ENCODE measurements at places on chromosomes 4 and X.

DNA sequence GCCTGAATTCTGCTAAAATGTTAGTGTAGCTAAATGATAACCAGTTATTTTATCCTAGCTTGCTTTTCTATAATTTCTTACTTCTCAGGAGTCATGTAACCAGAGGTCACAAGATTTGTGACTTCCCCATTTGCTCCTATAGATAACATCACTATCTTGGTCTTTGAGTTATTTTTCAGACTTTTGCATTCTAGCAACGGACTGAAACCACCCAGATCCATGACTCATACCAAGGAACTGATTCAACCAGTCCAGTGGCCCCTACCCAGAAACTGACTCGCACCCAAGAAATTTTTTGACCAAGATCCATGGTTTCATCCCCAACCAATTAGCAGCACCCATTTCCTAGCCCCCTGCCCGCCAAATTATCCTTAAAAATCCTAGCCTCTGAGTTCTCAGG is 50.0 kb downstream of the IQCM start:
- peak; percentile 57 for DNase-seq
- H3K36me3 ChIP-seq = no peaks in the 10 kb centered on the region
- no peak overlapping the region for H3K27ac ChIP-seq
- no peak overlapping the region for H3K4me3 ChIP-seq
- no peaks in the 10 kb centered on the region for H3K4me1 ChIP-seq

DNA sequence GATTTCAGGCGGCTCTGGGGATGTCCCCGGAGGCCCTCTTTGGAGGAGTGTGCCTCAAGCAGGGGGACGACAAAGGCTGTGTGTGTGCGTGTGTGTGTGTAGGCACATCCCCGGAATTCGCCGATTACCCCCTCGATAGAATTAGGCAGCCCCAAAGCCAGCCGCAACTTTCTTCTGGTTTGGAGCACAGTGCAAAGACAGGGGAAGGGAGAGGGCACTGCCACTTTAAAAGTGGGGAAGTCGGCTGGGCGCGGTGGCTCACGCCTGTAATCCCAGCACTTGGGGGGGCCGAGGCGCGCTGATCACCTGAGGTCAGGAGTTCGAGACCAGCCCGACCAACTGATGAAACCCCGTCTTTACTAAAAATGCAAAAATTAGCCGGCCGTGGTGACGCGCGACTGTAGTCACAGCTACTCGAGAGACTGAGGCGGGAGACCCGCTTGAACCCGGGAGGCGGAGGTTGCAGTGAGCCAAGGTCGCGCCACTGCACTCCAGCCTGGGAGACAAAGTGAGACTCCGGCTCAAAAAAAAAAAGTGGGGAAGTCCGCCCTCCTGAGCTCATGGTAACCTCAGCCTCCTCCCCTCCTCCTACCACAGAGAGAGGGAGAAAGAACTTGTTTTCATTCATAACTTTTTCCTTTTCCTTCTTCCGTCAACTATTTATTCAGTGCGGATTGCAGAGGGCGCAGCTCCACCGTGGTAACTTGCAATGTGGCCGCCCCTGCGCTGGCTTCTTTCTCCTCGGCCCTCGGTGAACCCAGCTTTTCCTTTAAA is 2.4 kb downstream of the SPRY1 start:
- H3K27me3 ChIP-seq = no peaks in the 10 kb centered on the region
- DNase-seq = peak; percentile 68
- H3K4me3 ChIP-seq = peak overlapping the region; percentile 83
- H3K27ac ChIP-seq = peak overlapping the region; percentile 34
- peaks cover 10% of the 10 kb centered on the region for H3K4me1 ChIP-seq

- peaks cover 12% of the 10 kb centered on the region for H3K4me1 ChIP-seq
- H3K27ac ChIP-seq = peak overlapping the region; percentile 48
- peak; percentile 77 for DNase-seq
Observed at GRCh38 chrX:154074199-154074598, 23.3 kb downstream of the MECP2 start.

GRCh38 chrX:45794995-45795337 is 594.3 kb upstream of the DIPK2B start:
- no peaks in the 10 kb centered on the region for H3K27me3 ChIP-seq
- no peaks in the 10 kb centered on the region for H3K36me3 ChIP-seq
- H3K27ac ChIP-seq = no peak overlapping the region

- H3K4me3 ChIP-seq = no peak overlapping the region
- H3K4me1 ChIP-seq = no peaks in the 10 kb centered on the region
- H3K27me3 ChIP-seq = no peaks in the 10 kb centered on the region
- H3K27ac ChIP-seq = no peak overlapping the region
- H3K36me3 ChIP-seq = no peaks in the 10 kb centered on the region
Observed at GRCh38 chr4:12053966-12054365, 625.3 kb upstream of the HS3ST1 start.

- DNase-seq = no peak
- no peaks in the 10 kb centered on the region for H3K4me1 ChIP-seq
- H3K27ac ChIP-seq = no peak overlapping the region
- no peak overlapping the region for H3K4me3 ChIP-seq
Observed at GRCh38 chrX:114390251-114390796, 193.6 kb upstream of the HTR2C start.

- peak; percentile 64 for DNase-seq
- peaks cover 6% of the 10 kb centered on the region for H3K4me1 ChIP-seq
Observed at GRCh38 chrX:119622356-119623232, 16.4 kb upstream of the NKRF start.

- H3K27me3 ChIP-seq = no peaks in the 10 kb centered on the region
- no peaks in the 10 kb centered on the region for H3K36me3 ChIP-seq
- no peak overlapping the region for H3K4me3 ChIP-seq
- peaks cover 6% of the 10 kb centered on the region for H3K4me1 ChIP-seq
- no peak overlapping the region for H3K27ac ChIP-seq
Observed at GRCh38 chr4:138003248-138003647, 238.9 kb downstream of the SLC7A11 start.

- H3K36me3 ChIP-seq = no peaks in the 10 kb centered on the region
- H3K4me3 ChIP-seq = no peak overlapping the region
- no peaks in the 10 kb centered on the region for H3K4me1 ChIP-seq
- H3K27me3 ChIP-seq = no peaks in the 10 kb centered on the region
- no peak for DNase-seq
Observed at GRCh38 chr4:79575709-79576428, 167.8 kb upstream of the GK2 start.

DNA sequence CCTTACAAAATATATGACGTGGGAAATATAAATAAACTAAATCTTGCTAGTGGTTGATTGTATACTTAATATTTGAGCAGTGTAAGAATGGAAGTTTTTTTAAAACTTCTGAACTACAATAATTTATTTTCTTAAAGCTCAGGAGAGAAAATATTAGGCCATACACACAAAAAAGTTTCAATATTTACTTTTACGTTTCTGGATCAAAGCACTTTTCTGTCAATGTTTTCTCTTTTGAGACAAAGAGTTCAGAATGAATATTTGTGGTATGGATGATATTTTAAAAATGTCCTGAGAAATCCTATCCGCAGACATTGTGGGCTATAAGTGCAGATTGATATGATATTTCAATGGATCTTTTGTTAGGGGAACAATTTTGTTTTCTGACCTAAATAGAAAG is 109.9 kb downstream of the TLL1 start:
- H3K4me1 ChIP-seq = no peaks in the 10 kb centered on the region
- DNase-seq = peak; percentile 14
- H3K27ac ChIP-seq = no peak overlapping the region
- H3K4me3 ChIP-seq = no peak overlapping the region
- H3K27me3 ChIP-seq = no peaks in the 10 kb centered on the region

- H3K4me1 ChIP-seq = peaks cover 5% of the 10 kb centered on the region
- H3K36me3 ChIP-seq = peaks cover 15% of the 10 kb centered on the region
- H3K27ac ChIP-seq = no peak overlapping the region
- no peak overlapping the region for H3K4me3 ChIP-seq
- H3K27me3 ChIP-seq = no peaks in the 10 kb centered on the region
Observed at GRCh38 chr4:67682266-67682665, 18.7 kb downstream of the UBA6 start.

- H3K4me3 ChIP-seq = no peak overlapping the region
- H3K27ac ChIP-seq = no peak overlapping the region
- no peak for DNase-seq
- H3K27me3 ChIP-seq = no peaks in the 10 kb centered on the region
Observed at GRCh38 chrX:24228596-24228995, 79.1 kb downstream of the ZFX start.

- no peaks in the 10 kb centered on the region for H3K4me1 ChIP-seq
- H3K27me3 ChIP-seq = no peaks in the 10 kb centered on the region
- H3K4me3 ChIP-seq = no peak overlapping the region
Observed at GRCh38 chrX:152343306-152343705, 107.8 kb downstream of the GABRA3 start.

GRCh38 chrX:19382555-19383145 is 38.9 kb downstream of the PDHA1 start:
- no peaks in the 10 kb centered on the region for H3K4me1 ChIP-seq
- no peak overlapping the region for H3K27ac ChIP-seq
- H3K27me3 ChIP-seq = no peaks in the 10 kb centered on the region

DNA sequence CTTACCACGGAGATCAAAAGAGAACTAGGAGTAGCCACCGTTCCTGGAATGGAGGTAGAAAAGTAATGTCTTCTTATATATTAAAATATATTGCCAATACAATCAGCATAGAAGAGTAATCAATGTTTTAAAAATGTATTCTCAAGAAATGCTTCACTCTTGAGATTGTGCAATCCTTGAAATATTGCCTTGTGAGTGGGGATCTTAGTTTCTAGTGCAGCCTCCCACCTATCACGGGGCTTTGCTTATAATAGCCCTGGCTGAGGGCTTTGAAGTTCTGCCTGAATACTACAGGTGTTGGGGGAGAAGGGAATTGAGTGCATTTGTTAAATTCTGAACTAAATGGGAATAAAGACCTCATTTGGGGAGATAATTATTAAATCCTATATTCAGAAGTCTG is 55.5 kb downstream of the VGLL1 start:
- no peaks in the 10 kb centered on the region for H3K4me1 ChIP-seq
- no peak overlapping the region for H3K4me3 ChIP-seq
- no peaks in the 10 kb centered on the region for H3K27me3 ChIP-seq
- DNase-seq = no peak
- H3K27ac ChIP-seq = no peak overlapping the region
- H3K36me3 ChIP-seq = no peaks in the 10 kb centered on the region

DNA sequence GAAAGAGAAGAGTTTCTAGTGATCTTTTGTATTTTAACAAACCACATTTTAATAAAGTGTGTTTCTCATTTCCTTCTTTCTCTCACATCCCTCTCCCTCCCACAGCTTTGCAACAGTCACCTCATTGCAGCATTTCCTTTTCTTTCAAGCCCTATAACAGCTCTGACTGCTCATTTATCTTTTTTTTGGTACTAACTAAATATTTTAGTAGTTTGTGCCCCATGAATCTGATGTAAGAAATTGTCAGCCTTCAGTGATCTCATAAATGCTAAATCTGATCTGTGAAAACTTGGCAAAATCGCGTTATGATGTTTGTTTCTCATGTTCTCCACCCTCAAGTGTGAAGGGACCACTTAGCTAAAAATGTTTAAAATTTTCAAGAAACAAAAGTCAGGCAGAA is 258.5 kb upstream of the SLIT2 start:
- no peak overlapping the region for H3K27ac ChIP-seq
- H3K4me1 ChIP-seq = no peaks in the 10 kb centered on the region
- H3K27me3 ChIP-seq = no peaks in the 10 kb centered on the region
- no peak overlapping the region for H3K4me3 ChIP-seq

GRCh38 chr4:68209003-68209402 is 36.5 kb downstream of the TMPRSS11B start:
- H3K4me1 ChIP-seq = no peaks in the 10 kb centered on the region
- H3K4me3 ChIP-seq = no peak overlapping the region
- H3K36me3 ChIP-seq = no peaks in the 10 kb centered on the region
- no peak overlapping the region for H3K27ac ChIP-seq
- no peak for DNase-seq

- H3K27me3 ChIP-seq = no peaks in the 10 kb centered on the region
- no peaks in the 10 kb centered on the region for H3K36me3 ChIP-seq
- H3K27ac ChIP-seq = no peak overlapping the region
- H3K4me3 ChIP-seq = no peak overlapping the region
- no peak for DNase-seq
Observed at GRCh38 chr4:18568600-18568999, 547.0 kb upstream of the LCORL start.

DNA sequence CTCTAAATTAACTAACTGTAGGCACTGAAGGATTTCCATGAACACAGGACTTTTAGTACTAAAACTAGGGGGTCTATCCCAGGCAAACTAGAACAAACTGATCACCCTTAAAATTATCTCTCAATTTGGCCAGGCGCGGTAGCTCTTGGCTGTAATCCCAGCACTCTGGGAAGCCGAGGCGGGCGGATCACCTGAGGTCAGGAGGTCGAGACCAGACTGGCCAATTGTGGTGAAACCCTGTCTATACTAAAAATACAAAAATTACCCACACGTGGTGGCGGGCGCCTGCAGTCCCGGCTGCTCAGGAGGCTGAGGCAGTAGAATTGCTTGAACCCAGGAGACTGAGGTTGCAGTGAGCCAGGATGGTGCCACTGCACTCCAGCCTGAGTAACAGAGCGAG is 436.6 kb downstream of the RPA4 start:
- no peak overlapping the region for H3K27ac ChIP-seq
- no peaks in the 10 kb centered on the region for H3K27me3 ChIP-seq
- H3K4me3 ChIP-seq = no peak overlapping the region
- no peaks in the 10 kb centered on the region for H3K36me3 ChIP-seq

- DNase-seq = no peak
- no peaks in the 10 kb centered on the region for H3K27me3 ChIP-seq
- H3K4me1 ChIP-seq = no peaks in the 10 kb centered on the region
- H3K27ac ChIP-seq = no peak overlapping the region
- H3K4me3 ChIP-seq = no peak overlapping the region
Observed at GRCh38 chrX:46218373-46218772, 326.8 kb downstream of the ZNF674 start.

GRCh38 chr4:14431155-14432134 is 570.8 kb upstream of the CPEB2 start:
- H3K4me3 ChIP-seq = no peak overlapping the region
- H3K4me1 ChIP-seq = no peaks in the 10 kb centered on the region
- no peaks in the 10 kb centered on the region for H3K27me3 ChIP-seq
- DNase-seq = no peak

GRCh38 chr4:176818531-176818930 is 25.8 kb upstream of the VEGFC start:
- H3K27ac ChIP-seq = no peak overlapping the region
- DNase-seq = no peak
- peaks cover 12% of the 10 kb centered on the region for H3K4me1 ChIP-seq
- no peaks in the 10 kb centered on the region for H3K27me3 ChIP-seq
- no peak overlapping the region for H3K4me3 ChIP-seq

GRCh38 chrX:153305972-153306371 is 15.6 kb downstream of the PNMA6F start:
- H3K4me3 ChIP-seq = no peak overlapping the region
- no peaks in the 10 kb centered on the region for H3K36me3 ChIP-seq
- DNase-seq = no peak
- H3K27me3 ChIP-seq = no peaks in the 10 kb centered on the region
- no peak overlapping the region for H3K27ac ChIP-seq
- H3K4me1 ChIP-seq = no peaks in the 10 kb centered on the region

GRCh38 chr4:75630174-75630936 is at the start of gene CDKL2:
Gene CDKL2 (minus strand): TSS chr4:75630528. CDS start chr4:75625988, 4,540 bp downstream.
- H3K4me1 ChIP-seq = peaks cover 11% of the 10 kb centered on the region
- peak within 1 kb of the TSS; percentile 75 for H3K4me3 ChIP-seq
- H3K27ac ChIP-seq = no peak within 1 kb of the TSS
- no peaks in the 10 kb centered on the region for H3K36me3 ChIP-seq
- peak; percentile 36 for DNase-seq
